ENCODE measurements at places on chromosomes 7 and 10.

DNA sequence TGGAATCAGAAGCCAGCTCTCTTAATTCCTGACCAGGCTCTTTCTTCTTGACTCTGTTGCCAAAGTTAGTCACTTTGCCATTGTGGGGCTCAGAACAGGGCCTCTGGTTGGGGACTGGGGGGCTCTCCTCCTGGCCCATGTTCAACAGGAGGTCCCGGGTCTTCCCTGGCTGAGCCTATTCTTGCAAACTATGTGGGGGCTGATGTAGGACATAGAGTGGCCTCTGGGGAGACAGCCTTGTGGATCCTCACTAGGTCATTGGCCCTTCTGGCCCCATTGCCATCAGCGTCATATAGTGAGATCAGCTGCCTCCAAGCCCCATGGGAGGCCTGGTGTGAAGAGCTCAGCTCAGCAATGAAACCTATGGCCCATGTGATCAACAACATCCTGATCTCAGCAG is 77.6 kb upstream of the LEP start:
- no peak for DNase-seq

GRCh38 chr10:132274581-132274980 is 33.2 kb downstream of the STK32C start:
- no peak for DNase-seq

GRCh38 chr10:76401006-76401405 is 969.6 kb downstream of the LRMDA start:
- DNase-seq: peak; percentile 11

DNA sequence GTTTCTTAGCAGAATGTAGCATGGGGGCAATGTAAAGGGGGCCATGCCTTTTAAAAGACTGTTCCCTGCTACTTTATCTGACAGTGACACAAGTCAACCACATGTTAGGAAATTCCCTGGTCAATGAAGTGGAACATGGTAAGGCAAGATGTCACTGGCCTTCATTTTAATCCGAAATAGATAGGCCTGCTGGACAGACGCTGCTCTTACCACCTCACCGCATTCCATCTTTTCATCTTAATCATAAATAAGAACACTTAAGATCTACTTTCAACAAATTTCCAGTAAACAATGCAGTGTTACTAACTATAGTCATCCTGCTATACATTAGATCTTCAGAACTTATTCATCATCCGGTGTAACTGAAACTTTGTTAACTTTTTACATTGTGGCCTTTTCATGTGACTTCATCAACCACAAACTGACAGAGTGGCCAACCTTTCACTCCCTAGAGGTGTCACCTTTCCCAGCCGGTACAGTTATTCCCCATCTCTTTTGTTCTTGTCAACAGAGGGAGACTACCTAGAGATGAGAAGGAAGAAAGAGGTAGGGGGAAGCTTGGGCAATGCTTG is 15.6 kb downstream of the ASB4 start:
- peak; percentile 18 for DNase-seq

DNA sequence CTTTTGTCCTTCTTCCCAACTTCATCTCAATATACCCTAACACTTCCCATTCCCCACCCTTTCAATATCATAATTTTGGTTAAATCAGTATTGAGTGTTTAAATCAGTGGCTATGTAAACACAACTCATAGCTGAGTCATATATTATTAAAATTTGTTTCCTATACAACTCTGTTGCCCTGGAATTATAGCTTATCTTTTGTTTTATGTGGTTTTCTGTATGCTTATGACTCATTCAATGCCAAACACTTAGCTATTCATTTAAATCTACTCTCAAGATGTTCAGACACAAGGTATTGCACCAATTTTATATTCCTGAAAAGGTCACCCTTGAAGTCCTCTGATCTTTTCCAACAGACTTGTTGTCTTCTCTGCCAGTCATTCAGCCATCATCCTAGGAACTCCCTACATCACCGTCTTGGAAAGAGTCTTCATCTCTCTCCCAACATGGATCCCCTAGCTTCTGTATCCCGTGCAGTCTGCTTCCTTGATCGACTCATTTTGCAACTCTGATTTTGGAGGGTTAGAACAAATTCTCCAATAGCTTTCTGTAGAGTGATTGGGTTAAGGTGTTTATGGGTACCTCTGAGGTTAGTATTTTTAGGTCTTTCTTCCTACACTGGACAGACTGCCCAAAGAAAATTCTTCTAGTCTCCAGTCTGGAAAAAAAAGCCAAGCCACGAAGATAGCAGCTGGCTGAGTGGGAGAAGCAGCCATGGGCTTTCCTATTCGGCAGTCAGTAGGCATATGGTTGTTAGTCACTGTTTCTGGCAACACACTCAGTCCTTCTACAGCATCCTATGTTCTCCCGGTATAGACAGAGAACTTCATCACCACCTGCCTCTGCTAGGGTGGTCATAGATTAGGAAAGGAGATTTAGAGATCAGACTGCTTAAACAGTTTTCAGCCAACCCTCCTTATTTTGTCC is 102.1 kb downstream of the CRPPA start:
- DNase-seq: peak; percentile 65

Data from fibroblast of mammary gland (primary cell).